Endothelial cell (in vitro differentiated cells): ENCODE measurements at places on chromosomes 1 and 21.

DNA sequence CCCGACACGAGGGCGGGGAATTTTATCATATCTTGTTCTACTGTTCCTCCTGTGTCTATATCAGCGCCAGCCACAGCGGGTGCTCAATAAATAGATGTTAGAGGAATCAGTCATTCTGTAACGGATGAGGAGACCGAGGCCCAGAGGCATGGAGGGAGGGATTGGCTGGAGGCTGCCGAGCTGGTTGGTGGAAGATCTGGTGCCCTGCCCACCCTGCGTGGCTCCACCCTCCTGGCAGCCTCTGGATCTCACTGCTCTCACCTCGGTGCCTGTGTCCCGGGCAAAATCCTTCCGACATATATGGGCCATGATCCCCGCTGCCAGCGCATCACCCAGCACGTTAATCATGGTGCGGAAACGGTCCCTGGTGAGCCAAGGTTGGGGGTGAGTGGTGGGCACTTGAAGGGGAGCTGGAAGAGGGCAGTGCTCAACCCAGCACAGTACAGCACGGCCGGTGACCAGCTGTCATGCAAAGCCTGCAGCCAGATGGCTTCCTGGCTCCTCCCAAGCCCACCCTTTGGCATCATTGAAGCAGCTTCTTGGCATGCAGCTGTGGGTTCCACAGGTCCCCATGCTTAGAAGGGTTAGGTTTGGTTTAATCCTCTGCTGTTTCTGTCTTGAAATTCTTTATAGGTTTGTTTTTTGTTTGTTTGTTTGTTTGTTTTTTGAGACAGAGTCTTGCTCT lies 26.7 kb downstream of the PODN start:
- DNase-seq: no peak

DNA sequence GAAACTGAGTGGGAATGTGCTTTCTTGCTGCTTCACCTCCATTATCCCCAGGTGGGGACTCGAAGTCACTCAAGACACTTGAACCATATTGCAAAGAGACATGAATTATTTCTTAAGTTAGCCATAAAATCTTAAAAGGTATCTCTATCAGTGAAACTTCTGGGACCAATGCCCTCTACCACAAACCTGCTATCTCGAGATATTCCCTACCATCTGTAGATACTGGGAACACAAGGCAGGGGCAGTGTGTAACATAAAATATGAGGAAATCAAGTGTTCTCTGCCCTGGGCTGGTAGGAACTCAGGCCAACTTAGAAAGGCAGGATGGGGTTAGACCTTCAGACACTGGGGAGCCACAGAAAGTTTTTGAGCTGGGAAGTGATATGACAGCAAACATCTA lies 1.3 kb upstream of the CD58 start:
- no peak for DNase-seq

- DNase-seq: no peak
These were observed 118.7 kb downstream of the SLC5A9 start for GRCh38 chr1:48341221-48341620.

- DNase-seq: no peak
These were observed 136.2 kb downstream of the SLC35F3 start for GRCh38 chr1:234040446-234041317.

DNA sequence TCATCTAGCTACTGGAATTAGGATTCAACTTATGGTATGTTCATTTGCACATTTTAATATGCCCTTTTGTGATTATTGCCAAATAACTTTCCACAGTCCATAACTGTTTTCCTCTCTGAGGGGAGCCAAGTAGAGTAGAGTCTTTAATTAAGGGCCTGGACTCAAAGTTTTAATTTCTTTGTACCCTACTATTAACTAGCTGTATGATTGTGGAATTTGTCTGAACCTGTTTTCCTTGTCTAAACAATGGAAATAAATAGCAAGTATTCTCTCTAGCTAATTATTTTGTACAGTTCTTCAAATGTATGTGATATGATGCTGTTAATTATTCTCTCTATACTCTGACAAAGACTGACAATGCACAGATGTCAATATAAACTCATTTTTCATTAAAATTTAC lies 24.0 kb upstream of the SLC30A10 start:
- no peak for DNase-seq

GRCh38 chr1:155680531-155680930 lies 8.0 kb downstream of the YY1AP1 start:
- DNase-seq: no peak

- no peak for DNase-seq
These were observed 338.2 kb downstream of the KIF26B start for GRCh38 chr1:245493029-245493428.

DNA sequence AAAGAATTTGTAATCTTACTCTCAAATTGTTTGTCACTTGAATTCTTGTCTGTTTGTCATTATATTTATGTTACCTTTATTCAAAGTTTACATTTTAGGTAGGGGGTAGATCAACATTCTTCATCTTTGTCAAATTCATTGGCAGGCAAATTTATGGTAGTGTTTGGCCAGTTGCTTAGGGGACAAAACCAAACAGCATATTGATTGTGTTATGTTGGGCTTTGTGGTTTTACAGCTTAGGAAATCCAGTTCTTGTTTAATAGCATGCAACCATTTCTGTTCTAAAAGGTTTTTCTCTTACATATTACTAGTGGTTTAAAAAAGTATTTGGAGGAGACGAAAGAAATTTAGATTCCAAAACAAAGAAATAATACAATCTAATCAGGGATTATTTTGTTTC lies 91.4 kb downstream of the HMCN1 start:
- DNase-seq: no peak

DNA sequence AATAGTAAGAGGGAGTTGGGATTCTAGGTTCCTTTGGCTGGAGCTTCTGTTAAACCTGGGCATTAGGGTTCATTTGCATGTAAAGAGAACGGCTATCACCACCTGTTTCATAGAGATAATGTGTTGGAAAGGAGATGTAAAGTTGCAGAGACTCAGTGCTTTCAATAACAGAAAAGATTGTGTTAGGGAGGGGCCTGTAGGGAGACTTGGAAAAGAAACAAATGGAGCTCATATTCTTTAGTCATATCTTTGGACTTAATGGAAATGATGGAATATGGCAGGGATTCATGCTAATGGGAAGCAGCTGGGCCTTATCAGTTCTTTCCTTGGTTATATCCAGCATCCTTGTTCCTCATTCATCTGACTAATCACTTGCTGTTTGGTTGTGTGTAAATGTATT lies 144.9 kb downstream of the CD247 start:
- no peak for DNase-seq

DNA sequence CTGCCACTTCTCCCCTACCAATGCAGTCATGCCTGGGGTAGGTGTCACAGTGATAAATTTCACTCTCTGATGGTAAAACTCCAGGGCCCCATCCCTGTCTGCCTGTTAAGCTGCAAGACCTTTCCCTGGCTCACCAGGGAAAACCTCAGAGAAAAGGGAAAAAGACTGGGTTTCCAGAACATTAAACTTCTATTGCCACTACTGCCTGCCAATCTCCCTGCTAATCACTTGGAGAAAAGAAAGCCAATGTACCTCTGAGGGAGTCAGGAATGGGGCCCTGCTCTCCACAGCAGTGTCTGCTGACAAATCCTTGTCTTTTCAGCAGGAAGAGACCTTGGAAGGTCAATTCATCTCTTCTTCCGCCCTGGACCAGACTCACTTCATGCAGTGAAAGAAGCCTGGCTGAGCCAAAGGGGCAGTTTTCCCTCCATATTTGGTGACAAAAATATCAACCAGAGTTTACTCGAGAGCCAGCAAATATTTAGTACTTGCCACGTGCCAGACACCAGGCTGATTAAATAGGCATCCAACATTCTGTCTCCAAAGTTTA lies 49.1 kb upstream of the CTTNBP2NL start:
- no peak for DNase-seq

GRCh38 chr1:27713139-27713725 lies 12.5 kb upstream of the FAM76A start:
- no peak for DNase-seq

- no peak for DNase-seq
These were observed 21.1 kb downstream of the IPO9 start for GRCh38 chr1:201850053-201850397.

GRCh38 chr1:82258887-82259286 lies 458.2 kb downstream of the ADGRL2 start:
- no peak for DNase-seq

DNA sequence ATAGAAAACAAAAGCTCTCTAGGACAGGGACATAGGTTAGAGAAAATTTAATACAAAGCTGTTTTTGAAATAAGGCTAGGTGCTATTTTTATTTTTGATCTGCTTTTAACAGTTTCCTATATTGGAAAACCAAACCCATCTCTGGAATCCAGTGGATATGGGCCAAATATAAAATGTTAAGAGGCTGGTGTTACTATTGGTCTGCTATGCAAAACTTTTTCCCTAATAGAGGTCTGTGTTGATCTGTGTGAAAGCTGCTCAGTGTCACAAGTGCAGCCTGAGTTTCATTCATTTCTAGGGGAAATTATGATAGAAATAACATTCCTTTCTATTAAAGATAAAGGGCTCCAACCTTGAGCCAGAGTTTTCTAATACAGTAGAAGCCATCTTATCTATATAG lies 116.4 kb downstream of the OLFML2B start:
- no peak for DNase-seq

GRCh38 chr1:218369688-218370511 lies 24.8 kb downstream of the TGFB2 start:
- no peak for DNase-seq

DNA sequence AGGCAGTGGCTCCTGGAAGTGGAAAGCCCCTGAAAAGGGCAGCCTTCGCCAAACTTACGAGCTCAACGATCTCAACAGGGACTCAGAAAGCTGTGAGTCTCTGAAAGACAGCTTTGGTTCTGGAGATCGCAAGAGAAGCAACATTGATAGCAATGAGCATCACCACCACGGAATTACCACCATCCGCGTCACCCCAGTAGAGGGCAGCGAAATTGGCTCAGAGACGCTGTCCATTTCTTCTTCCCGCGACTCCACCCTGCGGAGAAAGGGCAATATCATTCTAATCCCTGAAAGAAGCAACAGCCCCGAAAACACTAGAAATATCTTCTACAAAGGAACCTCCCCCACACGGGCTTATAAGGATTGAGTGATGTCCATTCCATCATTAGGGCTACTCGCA lies 42.4 kb downstream of the PLPPR4 start:
- no peak for DNase-seq

GRCh38 chr1:190119683-190120082 lies 358.0 kb downstream of the BRINP3 start:
- no peak for DNase-seq

DNA sequence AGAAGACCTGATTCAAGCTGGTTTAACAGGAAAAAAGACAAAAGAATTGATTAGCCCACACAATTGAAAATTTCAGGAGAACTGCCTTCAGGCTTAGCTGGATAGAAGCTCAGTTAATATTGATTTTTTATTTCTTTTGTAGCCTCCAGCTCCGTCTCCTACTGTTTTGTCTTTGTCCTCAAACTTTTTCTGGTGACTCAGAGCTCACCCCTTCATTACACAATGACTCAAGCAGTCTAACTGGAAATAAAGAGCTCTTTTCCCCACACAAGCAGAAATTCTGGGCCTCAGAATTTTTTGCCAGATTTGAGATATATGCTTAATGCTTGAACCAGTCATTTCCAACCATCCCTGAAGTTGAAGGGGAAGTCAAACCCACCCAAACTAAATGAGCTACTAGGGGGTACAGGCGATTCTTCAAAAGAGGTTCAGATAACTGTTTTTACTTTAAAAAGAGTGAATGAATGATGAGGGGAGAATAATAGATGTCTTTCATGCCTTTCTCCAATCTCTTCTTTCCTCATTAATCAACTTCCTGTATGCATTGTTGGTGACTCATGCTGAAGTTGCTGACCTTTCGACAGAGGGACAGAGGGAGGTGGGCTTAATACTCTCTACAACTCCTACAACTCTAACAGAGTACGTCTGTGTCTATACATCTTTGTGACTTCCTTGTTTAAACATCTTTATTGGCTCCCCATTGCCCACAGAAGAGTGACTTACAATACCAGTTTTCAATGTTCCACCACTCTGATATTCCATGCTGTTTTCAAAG lies 6.2 kb upstream of the ACP6 start:
- no peak for DNase-seq

GRCh38 chr1:38246955-38247952 lies 200.7 kb upstream of the POU3F1 start:
- DNase-seq: no peak

- peak; percentile 35 for DNase-seq
These were observed at the start of gene CR1 for GRCh38 chr1:207495801-207496792. CR1 (plus strand) TSS chr1:207496157; CDS start chr1:207496268, 111 bp downstream.

GRCh38 chr1:206556750-206557635 lies 49.7 kb downstream of the RASSF5 start:
- DNase-seq: peak; percentile 47

GRCh38 chr1:37477198-37477931 lies 3.0 kb downstream of the ZC3H12A start:
- DNase-seq: no peak

DNA sequence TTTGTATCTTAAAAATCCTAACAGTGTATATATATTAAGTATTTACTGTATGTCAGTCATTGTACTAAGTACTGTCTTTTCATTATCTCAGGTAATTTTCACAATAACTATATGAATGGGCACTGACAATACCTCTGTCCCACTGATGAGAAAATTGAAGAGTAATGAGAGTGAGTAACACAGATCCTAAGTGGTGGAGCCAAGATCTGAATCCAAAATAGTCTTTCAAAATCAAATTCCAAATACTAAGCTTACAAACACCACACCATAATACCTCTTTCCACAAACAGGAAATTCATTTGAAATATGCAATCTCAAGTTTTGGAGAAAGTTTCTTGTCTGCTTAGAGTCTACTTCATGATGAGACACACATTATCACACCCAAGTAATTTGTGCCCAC lies 105.9 kb upstream of the EDEM3 start:
- no peak for DNase-seq

DNA sequence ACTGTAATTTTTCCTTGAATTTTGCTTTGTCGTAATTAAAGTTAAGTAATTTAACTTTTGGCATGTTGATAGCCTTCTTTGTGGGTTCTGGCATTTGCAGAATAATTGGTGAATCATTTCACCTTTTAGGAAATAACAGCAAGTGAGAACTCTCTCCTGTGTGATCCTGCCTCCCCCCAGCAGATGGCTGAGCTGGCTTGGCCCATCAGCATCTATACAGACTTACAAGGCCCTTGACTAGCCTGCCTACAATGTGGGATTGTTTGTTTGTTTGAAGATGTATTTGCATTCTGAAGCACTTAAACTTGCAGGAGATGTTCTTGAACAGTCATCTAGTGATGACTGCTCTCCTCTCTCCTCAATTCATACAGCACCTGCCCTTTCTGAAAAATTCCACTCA lies 55.9 kb downstream of the MACO1 start:
- DNase-seq: no peak

DNA sequence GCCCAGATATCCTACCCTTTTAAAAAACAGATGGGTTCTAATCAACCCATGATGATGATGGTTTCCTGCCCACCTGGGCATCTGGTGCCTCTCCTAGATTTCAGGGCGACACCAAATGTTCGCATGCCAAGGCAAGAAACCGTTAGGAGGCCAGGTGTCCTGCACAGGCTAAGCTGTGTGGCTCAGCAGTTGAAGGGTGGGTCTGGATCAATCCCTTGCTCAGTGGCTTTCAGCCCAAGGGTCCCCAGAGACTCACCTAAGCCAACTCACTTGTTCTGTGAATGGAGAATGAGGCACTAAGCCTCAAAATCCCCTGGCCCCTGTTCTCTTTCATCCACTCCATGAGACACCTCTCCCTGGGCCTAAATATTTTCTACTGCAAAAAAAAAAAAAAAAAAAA lies 169.1 kb upstream of the EDN2 start:
- DNase-seq: no peak

GRCh38 chr1:154635171-154635570 lies 27.2 kb upstream of the ADAR start:
- no peak for DNase-seq

- DNase-seq: no peak
These were observed 55.8 kb downstream of the YARS1 start for GRCh38 chr1:32761253-32761877.

GRCh38 chr1:33321178-33321577 lies 280 bp upstream of the A3GALT2 start:
- no peak for DNase-seq
